Stimulated activated CD8-positive, alpha-beta memory T cell treated with anti-CD3 and anti-CD28 coated beads, Interleukin-15, amount 100 ng/mL, for 4 hours (primary cell): ENCODE measurements at places on chromosomes 4 and X.

DNA sequence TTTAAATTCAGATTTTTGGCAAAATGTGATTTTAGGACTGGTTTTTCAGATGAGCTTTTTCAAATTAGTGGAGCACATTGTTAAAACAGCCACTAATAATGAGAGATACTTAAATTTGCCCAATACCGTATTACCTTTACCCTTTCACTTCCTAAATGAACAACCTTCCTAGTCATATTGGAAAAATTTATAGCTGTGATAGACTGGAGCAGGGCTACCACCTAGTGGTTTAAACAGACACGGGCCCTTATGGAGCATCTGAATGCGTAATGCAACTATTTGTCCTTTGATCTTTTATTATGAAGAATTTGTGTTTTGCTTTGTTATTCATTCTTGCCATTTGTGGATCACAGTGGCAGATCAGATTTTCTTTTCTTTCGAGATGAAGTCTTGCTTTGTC is 72.7 kb downstream of the KDM6A start:
- no peak for DNase-seq

DNA sequence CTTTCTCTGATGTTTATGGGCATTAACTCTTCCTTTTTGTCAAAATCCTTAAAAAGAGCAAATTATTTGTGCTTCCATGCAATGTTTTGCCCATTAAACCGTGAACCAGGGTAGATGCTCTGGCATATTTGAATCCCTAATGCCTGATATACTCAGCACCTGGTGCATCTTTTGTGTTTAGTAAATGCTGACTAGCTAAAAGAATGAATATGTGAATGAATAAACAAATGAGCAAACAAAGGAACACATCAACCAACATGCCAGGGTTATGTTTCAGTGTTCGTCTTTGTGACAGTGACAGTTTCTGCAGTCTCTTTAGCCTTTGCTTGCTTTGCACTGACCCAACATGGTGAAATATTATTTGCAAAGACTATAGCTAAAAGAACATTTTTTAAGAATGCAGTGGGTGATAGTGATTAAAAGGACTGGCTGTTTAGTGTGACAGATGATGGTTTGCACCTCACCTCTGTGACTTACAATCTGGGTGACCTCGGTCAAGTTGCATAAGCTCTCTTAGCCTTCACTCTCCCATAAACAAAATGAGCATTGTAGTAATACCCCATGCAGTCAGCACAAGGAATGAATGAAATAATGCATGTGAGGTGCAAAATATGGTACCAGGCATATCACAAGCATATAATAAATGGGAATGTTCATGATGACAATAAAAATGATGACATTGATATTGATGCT is 29.5 kb downstream of the SMPX start:
- DNase-seq, result no peak

- DNase-seq, result no peak
Observed at GRCh38 chr4:150211016-150211415, 132.8 kb downstream of the DCLK2 start.

- DNase-seq, result no peak
Observed at GRCh38 chr4:38138363-38138762, 178.2 kb downstream of the PTTG2 start.

DNA sequence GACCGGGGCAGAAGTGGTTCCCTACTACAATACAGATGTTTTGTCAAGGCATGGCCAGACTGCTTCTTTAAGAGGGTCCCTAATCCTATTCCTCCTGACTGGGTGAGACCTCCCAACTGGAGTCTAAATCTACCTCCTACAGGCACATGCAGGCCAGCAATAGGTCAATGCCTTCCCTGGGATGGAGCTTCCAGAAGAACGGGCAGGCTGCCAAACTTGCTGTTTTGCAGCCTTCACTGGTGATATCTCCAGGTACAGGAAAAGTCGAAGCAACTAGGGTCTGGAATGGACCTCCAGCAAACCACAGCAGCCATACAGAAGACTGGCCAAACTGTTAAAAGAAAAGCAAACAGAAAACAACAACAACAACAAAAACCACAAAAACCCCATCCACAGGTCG is 678.4 kb upstream of the DIAPH2 start:
- DNase-seq, result no peak

GRCh38 chrX:101219116-101219863 is at the start of gene DRP2:
Gene DRP2, plus strand, starts transcription at chrX:101219786. Its CDS starts 11,862 bp downstream, at chrX:101231648.
- no peak for DNase-seq

- no peak for DNase-seq
Observed at GRCh38 chr4:1467581-1468458, 61.6 kb upstream of the NKX1-1 start.

GRCh38 chrX:31168551-31168950 is 96.7 kb upstream of the FTHL17 start:
- no peak for DNase-seq

DNA sequence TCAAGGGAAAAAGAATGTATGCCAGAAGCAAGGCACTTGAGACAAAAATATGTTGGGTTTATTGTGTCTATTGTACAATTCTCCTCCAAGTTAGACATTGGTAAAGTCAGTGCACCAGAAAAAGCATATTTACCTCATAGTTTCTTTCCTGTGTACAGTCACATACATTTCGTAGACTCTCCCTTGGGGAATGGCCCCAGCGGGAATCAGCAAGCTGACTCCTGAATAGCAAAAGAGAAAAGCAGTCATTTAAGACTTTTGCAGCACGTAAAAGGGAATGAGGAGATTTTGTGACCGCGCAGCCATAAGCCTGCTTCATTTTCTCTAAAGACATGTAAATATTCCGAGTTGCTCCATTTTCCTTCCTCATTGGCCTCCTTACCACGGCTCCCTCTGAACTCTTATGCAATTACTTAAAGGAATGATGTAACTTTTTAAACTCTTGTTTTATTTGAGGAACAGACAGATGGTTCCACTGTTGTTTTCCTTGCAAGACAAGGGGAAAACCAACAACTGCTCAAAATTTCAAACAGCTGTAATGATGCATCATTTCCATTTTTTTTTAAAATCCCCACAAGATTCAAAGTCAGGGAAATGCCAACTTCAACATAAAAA is 332.7 kb downstream of the UNC5C start:
- DNase-seq, result no peak

DNA sequence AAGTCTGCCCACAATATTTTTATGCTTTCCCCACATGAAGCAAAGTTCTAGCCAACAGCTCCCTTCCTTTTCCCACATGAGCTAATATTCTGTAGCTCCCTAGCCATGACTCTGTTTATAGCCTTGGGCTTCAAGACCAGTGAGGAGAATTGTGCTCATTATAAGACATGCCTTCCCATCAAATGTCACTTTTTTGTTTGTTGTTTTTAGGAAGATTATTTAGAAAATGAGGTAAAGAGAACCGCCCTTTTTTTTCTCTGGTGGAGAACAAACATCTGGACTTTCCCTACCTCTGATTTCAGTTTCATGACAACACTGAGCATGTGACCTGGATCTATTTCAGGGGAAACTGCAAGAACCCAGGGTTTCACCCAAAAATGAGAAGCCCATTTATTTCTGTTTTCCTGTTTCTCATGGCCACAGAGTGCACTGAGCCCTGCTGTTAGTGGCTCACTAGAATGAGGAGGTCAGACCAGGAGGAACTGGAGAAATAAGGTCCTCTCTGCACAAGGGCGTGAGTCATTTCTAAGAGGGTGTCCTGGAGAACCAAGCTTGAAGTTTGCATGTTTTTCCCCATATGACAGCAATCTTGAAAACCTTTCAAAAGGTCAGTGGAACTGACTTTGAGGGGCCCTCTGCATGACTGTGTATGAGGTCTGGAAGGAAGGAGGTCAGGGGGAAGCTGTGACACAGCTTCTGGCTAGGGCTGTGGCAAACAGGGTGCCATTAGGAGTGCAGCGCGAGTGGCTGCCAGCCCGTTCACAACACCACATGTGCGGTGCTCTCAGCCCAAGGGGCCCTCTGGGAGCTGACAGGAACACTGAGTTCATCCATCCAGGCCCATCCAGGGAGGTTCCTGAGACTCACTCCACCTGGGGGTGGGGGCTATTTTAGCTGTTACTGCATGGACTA is 55.2 kb downstream of the CHST7 start:
- DNase-seq, result no peak

GRCh38 chrX:138754861-138755260 is 43.3 kb upstream of the FGF13 start:
- DNase-seq, result no peak

GRCh38 chr4:187125062-187125461 is 401.4 kb upstream of the FAT1 start:
- no peak for DNase-seq

GRCh38 chr4:20832826-20833225 is 132.6 kb downstream of the PACRGL start:
- no peak for DNase-seq

GRCh38 chrX:103730796-103731493 is 20.2 kb downstream of the TMEM31 start:
- DNase-seq, result no peak

- DNase-seq, result no peak
Observed at GRCh38 chr4:26071688-26072087, 157.7 kb downstream of the SMIM20 start.

DNA sequence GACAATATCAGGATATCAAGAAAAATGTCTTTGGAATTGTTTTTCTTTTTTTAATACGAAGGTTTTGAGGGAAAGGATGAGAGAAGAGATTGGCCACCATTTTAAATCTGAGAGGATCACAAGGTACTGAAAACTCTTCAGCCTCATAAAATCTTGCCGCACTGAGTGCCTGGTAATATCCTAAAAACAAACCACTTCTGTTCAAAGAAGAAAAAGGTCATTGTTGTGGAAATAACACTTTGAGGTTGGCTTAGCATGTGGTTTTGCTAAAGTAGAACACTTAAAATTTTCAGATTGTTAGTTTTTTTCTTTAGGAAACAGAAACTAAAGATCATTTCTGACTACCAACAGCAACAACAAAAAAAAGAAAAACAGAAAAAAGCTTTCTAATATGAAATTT is 1.0 kb upstream of the CLDN22 start:
- DNase-seq, result no peak

GRCh38 chrX:153450949-153451277 is 5.1 kb upstream of the TREX2 start:
- DNase-seq, result no peak

DNA sequence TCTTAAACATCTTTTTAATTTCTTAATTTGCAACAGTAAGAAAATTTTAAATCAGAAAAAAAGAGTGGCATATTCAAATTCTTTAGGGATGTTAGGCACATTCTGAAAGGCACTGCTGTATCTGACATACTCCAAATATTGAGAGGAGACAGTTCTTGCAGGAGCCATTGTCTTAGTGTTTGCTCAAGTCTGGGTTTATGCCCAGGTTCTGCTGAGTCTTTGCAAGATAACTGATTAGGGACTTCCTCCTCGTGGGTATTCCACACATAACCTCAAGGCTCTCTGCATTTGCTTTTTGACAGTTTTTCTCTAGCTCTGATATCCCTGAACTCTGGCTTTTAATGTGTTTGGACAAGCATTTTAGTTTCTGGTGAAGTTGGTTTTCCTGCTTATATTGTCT is 52.6 kb downstream of the RPS3A start:
- DNase-seq, result no peak

DNA sequence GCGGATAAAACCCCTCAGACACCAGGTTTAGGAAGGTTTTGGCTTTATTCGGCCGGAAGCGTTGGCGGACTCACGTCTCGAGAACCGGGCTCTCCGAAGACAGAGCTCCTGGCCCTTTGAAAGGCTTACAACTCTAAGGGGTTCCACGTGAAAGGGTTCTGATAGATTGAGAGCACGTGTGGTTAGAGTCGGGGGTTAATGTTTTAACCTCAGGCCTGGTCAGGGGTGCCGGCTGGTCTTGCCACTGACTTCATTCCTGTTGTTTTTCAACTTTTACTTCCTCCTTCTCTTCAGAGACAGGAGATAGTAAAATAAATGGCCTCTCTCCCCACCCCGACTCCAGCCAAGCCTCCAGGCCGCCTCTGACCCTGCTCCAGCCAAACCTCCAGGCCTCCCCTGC is 4.7 kb upstream of the ASMT start:
- no peak for DNase-seq

- peak; percentile 51 for DNase-seq
Observed at GRCh38 chr4:2797545-2798305, 4.8 kb downstream of the SH3BP2 start.

GRCh38 chrX:43474321-43474720 is 181.8 kb upstream of the MAOA start:
- DNase-seq, result no peak

- no peak for DNase-seq
Observed at GRCh38 chr4:14225688-14226207, 598.2 kb upstream of the BOD1L1 start.
